Tibial nerve (tissue), 4 donors: ENCODE measurements at places on chromosomes 6 and 20.

- H3K27ac ChIP-seq = no peak overlapping the region
- no peaks in the 10 kb centered on the region for H3K4me1 ChIP-seq
- no peak overlapping the region for H3K4me3 ChIP-seq
- DNase-seq = no peak
Observed at GRCh38 chr6:107106165-107106564, 9.2 kb downstream of the BEND3 start.

DNA sequence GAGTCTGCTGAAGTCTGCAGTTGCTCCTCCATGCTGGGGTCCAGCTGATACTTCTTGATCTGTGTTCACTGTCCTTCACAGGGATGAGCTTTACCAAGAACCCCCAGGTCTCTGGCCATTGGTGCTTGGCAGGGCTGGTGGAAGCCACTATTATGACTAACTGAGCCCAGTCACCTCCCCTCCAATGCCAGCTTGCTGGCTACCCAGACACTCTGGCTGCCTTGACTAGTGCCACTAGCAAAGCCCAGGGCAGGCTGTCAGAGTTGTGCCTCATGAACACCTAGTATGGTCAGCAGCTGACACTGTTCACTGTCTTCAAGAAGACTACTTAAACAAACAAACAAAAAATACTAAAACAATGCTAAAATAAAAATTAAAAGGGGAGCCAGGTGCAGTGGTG lies 8.8 kb downstream of the ASIP start:
- DNase-seq = no peak
- H3K4me1 ChIP-seq = no peaks in the 10 kb centered on the region
- H3K27ac ChIP-seq = no peak overlapping the region
- H3K4me3 ChIP-seq = no peak overlapping the region
- H3K27me3 ChIP-seq = no peaks in the 10 kb centered on the region
- H3K36me3 ChIP-seq = no peaks in the 10 kb centered on the region

DNA sequence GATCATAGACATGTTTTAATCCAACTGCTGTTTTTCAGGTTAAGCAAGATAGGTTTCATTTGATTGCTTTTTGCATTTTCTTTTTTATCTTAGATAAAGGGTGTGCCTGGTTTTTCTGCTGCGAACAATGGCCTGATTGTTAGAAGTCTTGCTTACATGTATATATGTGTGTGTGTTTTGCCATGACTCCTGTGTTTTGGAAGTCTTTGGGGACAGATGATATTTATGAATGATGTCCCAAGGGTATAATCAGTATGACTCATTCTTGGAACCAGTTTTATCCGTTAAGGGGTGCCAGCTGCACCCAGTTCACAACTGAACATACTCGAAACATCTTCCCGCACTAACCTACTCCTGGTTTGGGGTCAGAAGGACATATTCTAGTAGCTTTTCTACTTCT lies 230.1 kb upstream of the SUPT3H start:
- H3K36me3 ChIP-seq = no peaks in the 10 kb centered on the region
- no peak overlapping the region for H3K27ac ChIP-seq
- no peaks in the 10 kb centered on the region for H3K4me1 ChIP-seq

DNA sequence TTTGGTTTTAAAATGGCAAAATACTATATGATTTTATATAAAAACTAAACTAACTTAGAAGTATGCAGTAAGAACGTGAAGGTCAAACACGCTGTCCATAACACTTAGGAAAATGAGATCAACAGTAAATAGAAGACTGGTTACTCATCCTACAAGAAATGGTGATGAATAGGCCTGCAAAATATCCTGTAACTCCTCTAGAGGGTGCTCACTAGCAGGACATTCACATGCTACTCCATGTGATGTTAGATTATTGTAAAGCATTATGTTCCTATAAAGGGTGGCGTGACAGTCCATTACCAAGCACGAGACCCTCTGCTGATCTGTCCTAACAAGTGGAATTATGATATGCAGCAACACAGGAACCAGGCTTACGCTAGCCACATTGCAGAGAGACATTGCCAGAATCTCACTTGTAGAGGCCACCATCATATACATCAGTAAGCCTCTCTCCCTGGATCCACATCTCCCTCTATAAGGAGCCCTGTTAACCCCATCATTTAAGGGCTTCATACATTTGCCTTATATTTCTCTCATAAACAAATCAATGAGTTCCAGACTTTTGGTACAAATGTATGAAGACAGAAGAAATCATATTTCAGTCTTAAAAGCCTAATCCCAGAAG lies 18.0 kb upstream of the DEFB129 start:
- no peak overlapping the region for H3K27ac ChIP-seq
- no peak for DNase-seq
- H3K36me3 ChIP-seq = no peaks in the 10 kb centered on the region
- H3K4me1 ChIP-seq = no peaks in the 10 kb centered on the region
- no peak overlapping the region for H3K4me3 ChIP-seq

DNA sequence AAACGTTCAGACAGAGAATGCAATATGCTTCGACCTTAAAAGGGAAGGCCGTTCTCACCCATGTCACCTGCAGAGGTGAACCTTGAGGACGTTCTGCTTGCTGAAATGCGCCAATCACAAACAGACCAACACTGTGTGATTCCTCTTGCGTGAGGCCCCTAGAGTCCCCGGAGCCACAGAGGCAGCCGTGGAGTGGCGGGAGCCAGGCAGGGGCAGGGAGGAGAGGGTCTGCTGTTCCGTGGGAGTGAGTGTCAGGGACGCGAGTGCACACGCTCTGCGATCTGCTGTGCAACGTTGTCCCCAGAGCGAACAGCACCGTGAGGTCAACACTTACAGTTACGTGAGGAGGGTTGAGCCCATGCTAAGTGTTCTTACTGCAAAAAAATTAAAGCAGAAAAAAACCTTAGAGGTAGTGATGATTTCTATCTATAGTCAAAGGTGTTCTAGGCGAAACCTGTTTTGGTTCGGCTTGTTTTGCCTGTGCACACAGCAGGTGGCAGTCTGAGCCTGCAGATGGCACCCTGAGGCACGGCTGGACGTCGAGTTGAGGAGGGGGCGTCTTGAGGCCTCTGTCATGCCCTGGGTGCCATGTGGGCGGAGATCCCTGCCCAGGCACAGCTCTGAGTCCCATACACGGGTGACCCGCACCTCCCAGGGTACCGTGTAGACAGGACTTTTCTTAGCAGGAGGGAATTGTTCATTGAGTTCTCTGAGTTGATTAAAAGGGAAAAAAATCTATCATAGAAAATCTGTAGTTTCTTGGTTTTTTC lies 71.7 kb upstream of the FRMD1 start:
- no peak overlapping the region for H3K4me3 ChIP-seq
- DNase-seq = no peak
- no peak overlapping the region for H3K27ac ChIP-seq
- H3K36me3 ChIP-seq = no peaks in the 10 kb centered on the region
- peaks cover 7% of the 10 kb centered on the region for H3K27me3 ChIP-seq

GRCh38 chr6:16700202-16700915 lies 60.9 kb downstream of the ATXN1 start:
- H3K36me3 ChIP-seq = no peaks in the 10 kb centered on the region
- H3K27me3 ChIP-seq = no peaks in the 10 kb centered on the region
- peak overlapping the region; percentile 17 for H3K4me3 ChIP-seq
- DNase-seq = no peak
- peaks cover 6% of the 10 kb centered on the region for H3K4me1 ChIP-seq

- no peaks in the 10 kb centered on the region for H3K27me3 ChIP-seq
- no peak overlapping the region for H3K4me3 ChIP-seq
- no peak for DNase-seq
- H3K4me1 ChIP-seq = no peaks in the 10 kb centered on the region
Observed at GRCh38 chr20:10313215-10313614, 94.6 kb downstream of the SNAP25 start.

GRCh38 chr20:51594236-51595057 lies 51.9 kb upstream of the NFATC2 start:
- H3K27ac ChIP-seq = peak overlapping the region; percentile 16
- no peaks in the 10 kb centered on the region for H3K36me3 ChIP-seq
- H3K4me1 ChIP-seq = no peaks in the 10 kb centered on the region
- no peak overlapping the region for H3K4me3 ChIP-seq
- H3K27me3 ChIP-seq = no peaks in the 10 kb centered on the region

GRCh38 chr6:160583794-160584193 lies 80.3 kb downstream of the LPA start:
- H3K4me1 ChIP-seq = no peaks in the 10 kb centered on the region
- DNase-seq = no peak
- no peaks in the 10 kb centered on the region for H3K27me3 ChIP-seq
- H3K27ac ChIP-seq = no peak overlapping the region
- no peaks in the 10 kb centered on the region for H3K36me3 ChIP-seq

- DNase-seq = no peak
- H3K36me3 ChIP-seq = no peaks in the 10 kb centered on the region
- no peaks in the 10 kb centered on the region for H3K27me3 ChIP-seq
- no peaks in the 10 kb centered on the region for H3K4me1 ChIP-seq
- H3K4me3 ChIP-seq = no peak overlapping the region
Observed at GRCh38 chr6:150697515-150697914, 97.8 kb downstream of the PLEKHG1 start.

DNA sequence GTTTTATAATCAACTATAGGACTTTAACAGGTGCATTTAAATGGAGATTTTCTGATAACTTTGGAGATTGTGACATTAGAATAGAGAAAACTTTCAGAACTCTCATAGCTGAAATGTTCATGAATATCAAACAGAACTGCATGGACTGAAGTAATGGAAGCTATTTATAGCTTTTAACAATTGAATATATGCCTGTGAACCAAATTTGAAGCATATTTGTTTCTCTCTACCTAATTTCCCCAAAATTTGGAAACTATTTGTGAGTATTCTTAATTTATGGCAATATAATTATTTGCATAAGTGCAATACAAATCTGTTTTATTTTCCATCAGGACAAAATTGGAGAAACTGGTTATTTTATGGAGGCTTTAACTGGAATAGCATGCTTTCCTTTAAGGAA lies 96.6 kb downstream of the PLG start:
- no peaks in the 10 kb centered on the region for H3K27me3 ChIP-seq
- no peak overlapping the region for H3K4me3 ChIP-seq
- DNase-seq = no peak
- H3K4me1 ChIP-seq = no peaks in the 10 kb centered on the region

DNA sequence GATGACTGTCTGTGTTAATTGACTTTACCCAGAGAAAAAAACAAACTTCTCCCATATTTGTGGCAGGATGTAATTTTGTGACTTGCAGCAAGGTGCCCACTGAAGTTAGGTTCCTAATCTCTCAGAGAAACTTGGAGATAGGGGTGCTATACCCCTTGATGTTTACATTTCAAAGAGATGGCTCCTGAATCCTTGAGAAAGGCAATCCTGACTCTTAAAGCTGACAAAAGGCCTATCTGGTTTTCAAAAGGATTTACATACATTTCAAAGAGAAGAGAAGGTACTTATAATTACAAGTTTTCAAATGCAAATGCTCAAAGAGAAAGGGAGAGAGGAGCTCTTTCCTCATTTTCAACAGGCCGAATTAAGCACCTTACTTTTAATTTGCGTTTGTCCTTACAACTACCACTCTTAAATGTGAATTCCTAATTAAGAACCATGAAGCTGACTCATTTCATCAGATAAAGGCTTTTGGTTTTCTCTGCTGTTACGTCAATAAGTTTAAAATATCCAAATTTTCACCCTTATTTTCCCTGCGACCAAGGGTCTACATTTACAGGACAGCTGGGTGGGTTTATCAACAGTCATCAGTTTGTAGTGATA lies 711.8 kb upstream of the MAP3K7 start:
- H3K27me3 ChIP-seq = no peaks in the 10 kb centered on the region
- no peaks in the 10 kb centered on the region for H3K4me1 ChIP-seq
- no peaks in the 10 kb centered on the region for H3K36me3 ChIP-seq
- H3K27ac ChIP-seq = peak overlapping the region; percentile 26
- DNase-seq = no peak

GRCh38 chr6:107989166-107990094 lies 31.4 kb upstream of the SEC63 start:
- H3K4me3 ChIP-seq = no peak overlapping the region
- no peak overlapping the region for H3K27ac ChIP-seq
- no peaks in the 10 kb centered on the region for H3K4me1 ChIP-seq
- H3K27me3 ChIP-seq = no peaks in the 10 kb centered on the region
- H3K36me3 ChIP-seq = no peaks in the 10 kb centered on the region

DNA sequence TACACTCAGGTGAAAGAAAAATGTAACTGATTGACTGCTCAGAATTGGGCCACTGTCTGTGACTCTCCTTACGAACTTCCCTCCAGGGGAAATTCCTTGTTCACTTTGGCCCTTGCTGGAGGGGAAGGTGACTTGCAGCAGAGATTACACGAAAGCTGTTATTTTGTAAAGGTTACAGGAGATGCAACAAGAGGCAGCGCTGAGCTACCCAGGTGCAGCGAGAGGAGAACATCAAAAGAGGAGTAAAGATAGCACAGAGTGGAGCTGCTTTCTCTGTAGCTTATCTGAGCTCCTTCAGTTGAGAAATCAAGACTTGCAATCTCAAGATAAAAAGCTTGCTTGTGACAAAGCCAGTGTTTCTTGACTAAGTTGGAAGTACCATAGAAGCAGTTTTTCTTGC lies 144.6 kb downstream of the ARHGAP18 start:
- H3K27ac ChIP-seq = no peak overlapping the region
- H3K27me3 ChIP-seq = no peaks in the 10 kb centered on the region
- DNase-seq = no peak
- H3K4me3 ChIP-seq = no peak overlapping the region
- no peaks in the 10 kb centered on the region for H3K36me3 ChIP-seq

DNA sequence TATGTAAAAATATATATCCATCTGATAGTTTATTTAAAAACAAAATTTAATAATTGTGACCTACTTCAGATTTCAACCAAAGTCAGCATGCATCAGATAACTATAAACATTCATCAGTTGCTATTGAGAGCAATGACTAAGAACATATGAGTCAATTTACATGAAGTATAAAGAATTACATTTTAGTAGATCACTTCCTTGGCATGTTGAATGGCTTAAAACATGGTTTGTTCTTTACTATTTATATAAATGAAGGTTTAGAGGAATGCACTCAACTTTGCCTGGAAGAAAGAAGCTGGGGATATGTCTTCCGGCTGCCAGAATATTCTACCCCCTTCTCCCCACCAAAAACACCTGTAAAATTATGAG lies 6.4 kb upstream of the FAM217A start:
- no peak for DNase-seq
- H3K36me3 ChIP-seq = no peaks in the 10 kb centered on the region
- H3K27ac ChIP-seq = no peak overlapping the region
- no peaks in the 10 kb centered on the region for H3K27me3 ChIP-seq
- H3K4me3 ChIP-seq = no peak overlapping the region

DNA sequence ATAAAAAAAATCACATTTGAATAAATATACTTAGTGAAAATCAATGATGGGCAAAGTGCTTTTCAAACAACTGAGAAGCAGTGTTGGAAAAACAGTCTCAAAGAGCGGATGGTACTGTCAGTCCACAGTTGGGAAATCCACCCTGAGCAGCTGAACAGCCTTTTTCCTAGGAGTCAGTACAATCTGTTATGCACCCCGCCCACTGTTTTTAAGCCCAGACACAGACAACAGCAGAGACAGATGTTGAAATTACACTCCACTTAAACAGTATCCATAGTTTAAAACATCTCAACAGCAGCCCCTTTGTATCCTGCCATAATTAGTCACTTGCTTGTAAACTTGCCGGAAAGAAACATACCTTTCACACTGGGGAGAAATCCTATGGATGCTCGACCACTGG lies 372 bp downstream of the KIAA0408 start:
- no peaks in the 10 kb centered on the region for H3K27me3 ChIP-seq
- H3K4me3 ChIP-seq = peak overlapping the region; percentile 41
- peak; percentile 74 for DNase-seq

- no peak overlapping the region for H3K27ac ChIP-seq
- no peaks in the 10 kb centered on the region for H3K27me3 ChIP-seq
- H3K4me1 ChIP-seq = peaks cover 14% of the 10 kb centered on the region
- DNase-seq = no peak
- no peak overlapping the region for H3K4me3 ChIP-seq
Observed at GRCh38 chr20:25538838-25539665, 46.3 kb downstream of the NINL start.
